ENCODE measurements at places on chromosomes 3 and 15.

GRCh38 chr15:76866716-76867321 lies 38.3 kb downstream of the SCAPER start:
- DNase-seq: peak; percentile 11

DNA sequence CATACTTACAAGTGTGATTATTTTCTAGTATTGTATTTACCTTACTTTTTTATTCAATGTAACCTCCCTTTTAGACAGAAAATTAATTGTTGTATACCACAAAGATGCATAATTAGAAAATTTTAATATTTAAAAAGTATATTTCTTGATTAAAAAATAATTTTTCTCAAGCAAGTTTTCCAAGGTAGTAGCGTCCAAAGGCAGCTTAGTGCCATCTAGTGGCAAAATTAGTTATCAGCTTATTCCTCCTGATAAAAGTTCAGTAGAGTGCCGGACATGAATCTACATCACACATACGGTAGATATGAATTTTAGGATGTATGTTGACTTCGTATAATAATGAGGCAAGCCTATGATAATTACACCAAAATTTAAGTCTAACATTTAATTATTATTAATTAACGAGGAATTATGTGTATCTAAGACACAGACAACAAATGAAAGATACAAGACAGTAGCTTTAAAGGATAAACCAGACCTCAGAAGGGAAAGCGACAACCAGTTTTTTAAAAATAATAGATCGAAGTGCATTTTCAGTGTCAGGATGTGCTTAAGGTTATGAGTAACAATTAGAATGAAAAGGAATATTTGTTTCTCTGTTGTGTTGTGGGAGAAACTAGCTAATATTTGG lies 405.9 kb downstream of the ROBO1 start:
- no peak for DNase-seq

GRCh38 chr3:102089239-102089638 lies 239.9 kb downstream of the NFKBIZ start:
- DNase-seq: no peak

- DNase-seq: no peak
Observed at GRCh38 chr3:144162042-144162441, 190.4 kb downstream of the DIPK2A start.

- DNase-seq: no peak
Observed at GRCh38 chr3:6165951-6166350, 695.0 kb upstream of the GRM7 start.

DNA sequence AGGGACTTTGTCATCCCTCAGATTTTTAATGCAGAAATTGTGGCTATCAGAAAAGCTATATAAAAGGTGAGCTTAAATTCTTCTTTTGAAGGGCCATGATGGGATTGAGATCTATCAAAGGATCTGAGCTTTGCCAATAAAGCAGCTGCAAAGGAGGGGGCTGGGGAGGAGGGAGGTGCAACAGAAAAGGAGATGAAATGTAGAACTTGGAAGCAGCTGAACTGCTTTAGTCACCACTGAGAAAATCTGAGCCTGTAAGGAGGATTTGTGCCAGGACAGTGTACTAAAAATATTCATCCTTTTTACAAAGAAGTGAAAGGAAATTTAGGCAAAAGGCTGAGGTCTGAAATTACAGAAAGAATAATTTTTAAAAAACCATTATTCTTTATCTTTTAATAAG lies 10.4 kb downstream of the TSPAN3 start:
- DNase-seq: no peak

DNA sequence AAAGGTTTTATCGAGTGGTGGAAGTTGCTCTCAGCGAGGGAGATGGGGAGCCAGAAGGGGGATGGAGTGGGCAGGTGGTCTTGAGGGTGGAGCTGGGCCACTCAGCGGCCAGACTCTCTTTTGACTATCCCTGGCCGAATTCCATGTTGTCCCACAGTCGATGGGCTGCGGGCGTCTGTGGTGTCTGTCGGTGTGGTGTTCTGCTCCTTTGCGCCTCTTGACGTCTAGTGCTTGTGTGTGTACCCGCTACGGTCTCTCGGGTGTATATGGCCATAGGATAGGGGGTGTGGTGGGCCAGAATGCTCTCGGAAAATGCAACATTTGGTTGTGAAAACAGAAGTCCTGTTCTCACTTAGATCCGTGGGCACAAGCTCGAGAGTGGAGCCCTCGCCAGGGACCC lies 297.0 kb downstream of the CGGBP1 start:
- no peak for DNase-seq

DNA sequence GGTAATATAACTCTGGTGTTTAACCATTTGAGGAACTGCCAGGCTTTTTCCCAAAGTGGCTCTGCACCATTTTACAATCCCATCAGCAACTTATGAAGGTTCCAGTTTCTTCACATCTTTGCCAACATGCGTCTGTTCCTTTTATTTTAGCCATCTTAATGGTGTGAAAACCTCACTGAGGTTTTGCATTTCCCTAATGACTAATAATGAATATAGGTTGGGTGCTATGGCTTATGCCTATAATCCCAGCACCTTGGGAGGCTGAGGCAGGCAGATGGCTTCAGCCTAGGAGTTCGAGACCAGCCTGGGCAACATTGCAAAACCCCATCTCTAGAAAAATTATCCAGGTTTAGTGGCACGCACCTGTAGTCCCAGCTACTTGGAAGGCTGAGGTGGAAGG lies 210.6 kb downstream of the TCF12 start:
- no peak for DNase-seq

- no peak for DNase-seq
Observed at GRCh38 chr3:79162653-79163052, 605.1 kb downstream of the ROBO1 start.

DNA sequence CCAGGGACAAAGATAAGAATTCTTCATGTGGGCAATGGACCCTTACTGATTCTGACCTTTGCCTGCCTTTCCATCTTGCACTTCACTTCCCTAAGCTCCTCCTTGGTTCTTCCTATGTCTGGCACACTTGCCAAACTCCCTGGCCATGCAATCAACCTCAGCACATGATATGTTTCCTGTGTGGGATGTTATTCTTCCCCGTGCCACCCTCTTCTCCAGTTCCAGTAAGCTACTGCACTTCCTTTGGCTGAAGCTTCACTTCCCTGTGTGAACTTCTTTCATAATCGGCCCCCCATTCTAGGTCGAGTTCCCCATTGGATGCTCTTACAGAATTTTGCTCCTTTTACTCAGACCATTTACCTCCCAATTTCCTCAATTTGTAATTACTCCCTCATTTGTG lies 10.7 kb upstream of the TASOR start:
- no peak for DNase-seq

- no peak for DNase-seq
Observed at GRCh38 chr3:124363476-124363875, 366.8 kb upstream of the UMPS start.

DNA sequence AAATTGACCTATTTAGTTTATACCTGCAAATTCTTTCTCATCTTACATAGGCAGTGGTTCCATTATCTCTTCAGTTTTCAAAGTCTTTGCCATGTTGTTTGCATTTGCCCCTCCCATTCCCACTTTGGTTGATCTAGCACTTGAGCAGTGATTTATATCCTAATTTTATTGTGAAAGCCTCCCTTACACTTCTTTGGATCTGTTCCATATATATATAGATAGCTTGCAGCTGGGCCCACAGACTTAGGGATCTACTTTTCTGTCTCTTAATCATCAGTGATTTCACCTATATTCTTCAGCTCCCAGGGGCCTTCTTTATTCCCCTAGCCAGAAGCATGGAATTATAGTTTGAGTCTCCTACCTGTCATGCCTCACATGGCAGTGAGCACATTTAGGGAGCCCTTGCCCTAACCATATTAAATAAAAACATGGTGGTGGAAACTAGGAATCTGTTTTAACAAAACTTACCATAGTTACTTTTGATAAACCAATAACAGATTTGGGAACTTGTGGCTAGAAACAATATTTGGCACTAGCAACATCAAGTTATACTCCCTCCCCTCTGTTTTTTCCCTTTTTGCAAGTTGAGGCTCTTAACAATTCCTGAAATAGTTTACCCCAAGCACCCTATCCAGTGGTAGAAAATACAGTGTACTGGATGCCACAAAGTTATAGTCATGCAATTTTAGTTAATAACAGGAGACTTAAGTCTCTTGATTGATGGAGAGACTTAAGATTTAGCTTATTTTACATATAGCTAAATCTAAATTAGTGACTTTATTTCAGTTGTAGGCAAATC lies 41.7 kb downstream of the ARIH1 start:
- no peak for DNase-seq

GRCh38 chr3:126858887-126859286 lies 124.0 kb upstream of the PLXNA1 start:
- no peak for DNase-seq

DNA sequence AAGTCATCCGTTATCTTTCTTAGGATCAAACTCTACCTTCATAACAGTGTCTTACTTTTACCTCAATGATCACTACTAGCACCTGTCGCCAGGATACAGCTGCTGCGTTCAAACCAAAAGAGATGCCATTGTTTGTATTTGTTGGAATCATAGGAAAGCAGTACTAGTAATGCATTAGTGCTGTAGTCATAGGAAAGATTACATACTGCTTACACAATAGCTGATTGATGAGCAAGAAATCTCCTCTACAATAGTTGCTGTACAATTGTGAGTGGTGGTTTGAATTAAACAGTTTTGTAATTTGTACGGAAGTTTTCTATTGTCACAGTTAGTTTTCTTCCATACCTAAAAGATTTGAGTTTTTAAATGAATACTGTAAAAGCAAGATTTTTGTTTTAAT lies 21.4 kb downstream of the ACAP2 start:
- no peak for DNase-seq

- DNase-seq: no peak
Observed at GRCh38 chr3:127408684-127409420, 121.0 kb upstream of the PRR20G start.

Measured in left renal cortex interstitium (tissue), 4 donors.